ENCODE measurements at places on chromosomes 7 and 10. TPM values are rescaled to one million over a fixed set of nuclear protein-coding genes. Genes with fewer than 3 reads are reported as not detected.

SSC4D gene
- total RNA-seq, result 0.65 TPM

MYPN gene
- total RNA-seq, result 2.3 TPM

TOMM7 gene
- total RNA-seq, result 212 TPM

ANKRD2 gene
- total RNA-seq, result 1.1 TPM

PRR15 gene
- 0.39 TPM for total RNA-seq

ZNF804B gene
- not detected for total RNA-seq

TBRG4 gene
- total RNA-seq, result 70.1 TPM

EZH2 gene
- 2.3 TPM for total RNA-seq

LIPF gene
- not detected for total RNA-seq

KLF14 gene
- not detected for total RNA-seq

HTR7 gene
- 21.2 TPM for total RNA-seq

PRKCQ gene
- not detected for total RNA-seq

TMEM130 gene
- total RNA-seq, result 1.0 TPM

SFTPA1 gene
- not detected for total RNA-seq

SPAM1 gene
- total RNA-seq, result not detected

CXCL12 gene
- total RNA-seq, result 101 TPM

HILPDA gene
- total RNA-seq, result 71.2 TPM

ZNF12 gene
- 19.5 TPM for total RNA-seq

PAX4 gene
- not detected for total RNA-seq

WDFY4 gene
- total RNA-seq, result not detected

ADAP1 gene
- total RNA-seq, result 4.4 TPM

NUTM2D gene
- 1.9 TPM for total RNA-seq

NKX2-3 gene
- not detected for total RNA-seq

ELMO1 gene
- 0.43 TPM for total RNA-seq

HMX3 gene
- not detected for total RNA-seq
